ENCODE measurements at places on chromosomes 7 and 10.
A peak's percentile ranks its signal among the peaks of the same experiment; 100 is the strongest.

DNA sequence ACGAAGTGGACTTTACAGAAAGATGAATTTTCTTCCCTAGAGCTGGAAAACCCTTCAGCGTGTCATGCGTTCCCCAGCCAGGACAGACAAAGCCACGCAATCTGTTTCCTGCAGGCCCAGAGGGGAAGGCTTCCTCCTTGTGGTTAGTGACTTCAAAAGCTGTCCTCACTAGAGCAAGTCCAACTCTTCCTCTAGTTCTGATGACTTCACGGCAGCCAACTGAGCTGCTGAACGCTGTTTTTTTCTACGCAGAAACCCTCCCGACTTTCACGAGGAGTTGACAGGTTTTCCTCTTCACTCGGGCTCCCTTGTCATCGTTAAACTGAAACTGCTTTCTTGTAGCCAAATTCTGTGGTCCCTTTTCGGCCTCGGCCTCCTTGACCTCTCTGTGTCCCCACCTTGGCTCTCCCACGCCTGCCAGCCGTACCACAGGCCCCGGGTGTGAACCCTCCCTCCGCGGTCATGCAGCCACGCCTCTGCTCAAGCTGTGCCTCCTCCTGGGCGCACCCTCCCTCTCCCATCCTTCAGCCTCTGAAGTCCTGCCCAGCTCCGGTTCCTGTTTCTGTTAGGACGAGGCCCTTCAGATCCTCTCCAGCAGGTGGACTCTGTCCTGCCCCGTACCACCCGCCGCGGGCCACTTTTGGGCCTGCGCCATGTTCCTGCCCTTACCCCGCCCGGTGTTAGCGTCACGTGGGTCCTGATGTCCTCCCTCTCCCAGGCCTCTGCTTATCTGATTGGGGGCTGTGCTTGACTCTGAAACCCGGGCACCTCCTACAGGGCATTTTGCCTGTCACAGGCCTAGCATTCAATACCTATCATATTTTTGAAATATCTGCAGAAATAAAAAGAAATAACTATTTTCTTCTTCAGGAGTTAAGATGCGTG is 39.3 kb downstream of the CUX1 start:
- DNase-seq = peak; percentile 56

DNA sequence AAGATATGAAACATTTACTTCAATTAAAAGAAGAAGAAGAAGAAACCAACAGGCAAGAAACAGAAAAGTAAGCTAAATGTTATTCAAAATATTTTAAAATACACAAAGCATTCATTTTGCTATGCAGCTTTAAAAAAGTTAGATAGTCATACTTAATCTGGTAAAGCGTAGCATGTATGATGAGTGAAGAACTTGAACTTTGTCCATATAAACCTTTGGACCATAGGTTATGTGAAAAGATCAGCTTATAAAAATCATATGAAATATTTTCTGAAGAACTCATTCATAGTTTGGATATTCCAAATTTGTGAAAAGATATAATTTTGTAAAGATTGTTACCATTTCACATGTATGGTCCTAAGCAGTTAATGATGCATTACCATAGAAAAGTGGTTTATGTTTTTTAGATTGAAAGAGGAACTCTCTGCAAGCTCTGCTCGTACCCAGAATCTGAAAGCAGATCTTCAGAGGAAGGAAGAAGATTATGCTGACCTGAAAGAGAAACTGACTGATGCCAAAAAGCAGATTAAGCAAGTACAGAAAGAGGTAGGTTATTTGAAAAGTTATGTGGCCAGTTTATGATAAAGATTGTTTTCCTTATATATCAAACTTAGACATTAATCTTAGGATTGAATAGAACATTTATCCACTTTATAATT is 37.3 kb downstream of the KIF20B start:
- no peak for DNase-seq

DNA sequence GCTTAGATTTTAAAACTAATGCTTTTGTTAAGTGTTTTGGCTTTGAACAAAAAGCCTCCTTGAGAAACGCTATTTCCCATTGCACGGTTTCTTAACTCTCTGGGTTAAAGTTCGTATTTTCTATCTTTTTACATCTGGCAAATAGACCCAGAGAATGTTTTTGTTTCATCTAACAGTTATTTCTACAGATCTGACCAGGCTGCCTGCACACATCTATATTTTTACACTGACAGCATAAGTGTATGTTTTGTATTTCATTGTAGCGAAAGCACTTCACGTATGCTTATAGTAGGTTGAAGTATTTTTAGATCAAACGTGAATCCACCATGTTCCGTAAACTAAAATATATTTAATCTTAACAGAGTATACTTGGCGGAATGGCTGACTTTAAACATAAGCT is 477.3 kb downstream of the SDK1 start:
- no peak for DNase-seq

- DNase-seq = no peak
These were observed 72.6 kb downstream of the ITGB8 start for GRCh38 chr7:20403331-20403730.

- no peak for DNase-seq
These were observed 857.2 kb upstream of the PHF14 start for GRCh38 chr7:10116511-10116910.

- DNase-seq = no peak
These were observed 33.2 kb downstream of the SEMA3A start for GRCh38 chr7:84161398-84161797.

- DNase-seq = no peak
These were observed 258.8 kb downstream of the PHF14 start for GRCh38 chr7:11232462-11232861.

GRCh38 chr10:89414146-89414878 is at the start of gene IFIT5:
Gene IFIT5 (plus strand): TSS chr10:89414568. CDS start chr10:89414799, 231 bp downstream.
- DNase-seq = peak; percentile 51

All from stimulated activated CD8-positive, alpha-beta memory T cell treated with anti-CD3 and anti-CD28 coated beads, Interleukin-2, amount 100 ng/mL, for 1 hour (primary cell).